ENCODE measurements at places on chromosomes 6 and 20. TPM values are rescaled to one million over a fixed set of nuclear protein-coding genes. Genes with fewer than 3 reads are reported as not detected.

The MLN gene
- polyA plus RNA-seq = not detected

- no peak for DNase-seq
- no peaks in the 10 kb centered on the region for H3K27me3 ChIP-seq
- no peak overlapping the region for H3K4me3 ChIP-seq
These were observed 433.2 kb upstream of the SPTLC3 start for GRCh38 chr20:12575352-12576095.

- peaks cover 10% of the 10 kb centered on the region for H3K27me3 ChIP-seq
- no peak overlapping the region for H3K4me3 ChIP-seq
- no peaks in the 10 kb centered on the region for H3K36me3 ChIP-seq
- H3K4me1 ChIP-seq = no peaks in the 10 kb centered on the region
These were observed 18.5 kb downstream of the PCK1 start for GRCh38 chr20:57579331-57579897.

- peaks cover 91% of the 10 kb centered on the region for H3K4me1 ChIP-seq
- no peaks in the 10 kb centered on the region for H3K27me3 ChIP-seq
- no peak overlapping the region for H3K27ac ChIP-seq
- DNase-seq = no peak
These were observed 88.8 kb downstream of the THEMIS start for GRCh38 chr6:127811900-127812570.

Data from CD4-positive, alpha-beta memory T cell (primary cell).